ENCODE measurements at places on chromosomes 16 and 17.

GRCh38 chr17:75640556-75641119, 7.4 kb downstream of the SMIM5 start:
- DNase-seq = no peak

GRCh38 chr16:70430667-70431536, 8.0 kb downstream of the ST3GAL2 start:
- DNase-seq = no peak

DNA sequence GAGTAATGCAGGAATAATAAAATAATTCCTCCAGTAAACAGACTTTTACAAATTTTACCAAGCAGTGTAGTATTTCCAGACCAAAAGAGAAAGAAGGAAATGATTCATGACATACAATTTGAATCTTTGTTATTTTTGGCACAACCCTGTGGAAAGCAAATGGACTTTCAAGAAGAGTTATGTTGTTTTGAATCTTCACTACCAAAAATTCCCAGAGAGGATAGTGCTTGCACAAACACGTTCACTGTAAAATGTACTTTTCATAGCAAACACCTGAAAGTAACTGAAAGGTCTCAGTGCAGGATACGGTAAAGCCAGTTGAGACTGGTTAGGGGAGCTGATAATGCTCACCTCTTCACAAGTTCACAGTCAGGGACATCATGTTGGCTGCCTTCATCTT, 107.1 kb downstream of the USP22 start:
- DNase-seq = no peak

DNA sequence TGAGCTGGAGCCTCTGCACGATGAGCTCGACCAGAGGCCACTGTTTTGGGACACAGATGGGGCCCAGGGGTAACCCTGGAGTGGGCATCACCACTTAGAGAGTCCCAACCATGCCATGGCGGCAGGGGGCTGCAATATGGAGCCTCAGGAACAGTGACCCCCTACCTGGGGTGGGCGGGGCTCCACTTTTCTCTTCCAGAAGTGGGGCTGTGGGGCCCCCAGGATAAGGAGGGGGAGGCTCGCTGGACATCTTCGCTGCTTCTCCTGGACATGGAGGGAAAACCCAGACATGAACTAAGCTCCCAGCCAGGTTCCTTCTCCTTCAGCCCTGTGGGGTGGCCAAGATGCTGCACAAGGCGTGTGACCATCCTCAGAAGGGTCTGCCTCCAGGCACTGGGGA, 24.7 kb downstream of the CDIP1 start:
- no peak for DNase-seq

DNA sequence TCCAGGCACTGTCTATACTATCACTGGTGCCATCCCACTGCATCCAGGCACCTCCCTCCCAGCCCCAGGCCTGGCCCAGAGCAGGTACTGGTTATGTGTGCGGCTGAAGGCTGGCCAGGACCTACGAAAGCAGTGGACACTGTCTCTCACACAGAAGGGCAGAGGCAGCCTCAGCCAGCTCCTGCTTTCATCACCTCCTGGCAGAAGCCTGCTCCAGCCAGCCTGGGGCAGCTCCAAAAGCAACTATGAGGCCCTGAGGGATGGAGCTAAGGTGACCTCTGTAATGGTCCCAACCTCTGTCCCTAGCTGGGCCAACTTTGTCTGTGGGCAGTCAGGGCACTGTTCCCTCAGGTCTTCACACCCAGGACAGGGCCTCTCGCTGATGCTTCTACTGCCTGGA, 18.8 kb downstream of the HSD11B2 start:
- no peak for DNase-seq

DNA sequence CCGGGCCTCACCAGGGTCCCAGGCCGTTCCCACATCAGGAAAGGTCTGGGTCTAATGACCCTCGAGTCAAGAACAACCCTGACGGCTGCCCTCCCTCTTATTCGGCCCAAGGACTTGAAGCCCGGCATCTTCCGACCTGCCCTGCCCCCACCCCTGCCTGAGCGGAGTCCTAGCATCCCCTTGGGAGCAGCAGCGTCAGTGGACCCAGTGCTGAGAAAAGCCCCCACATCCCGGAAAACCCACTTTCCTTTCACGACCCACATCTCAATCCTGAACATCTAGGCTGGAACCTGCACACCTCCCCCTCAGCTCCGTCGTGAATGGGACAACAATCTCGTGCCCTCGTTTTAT, 769 bp downstream of the TMEM88 start:
- no peak for DNase-seq

DNA sequence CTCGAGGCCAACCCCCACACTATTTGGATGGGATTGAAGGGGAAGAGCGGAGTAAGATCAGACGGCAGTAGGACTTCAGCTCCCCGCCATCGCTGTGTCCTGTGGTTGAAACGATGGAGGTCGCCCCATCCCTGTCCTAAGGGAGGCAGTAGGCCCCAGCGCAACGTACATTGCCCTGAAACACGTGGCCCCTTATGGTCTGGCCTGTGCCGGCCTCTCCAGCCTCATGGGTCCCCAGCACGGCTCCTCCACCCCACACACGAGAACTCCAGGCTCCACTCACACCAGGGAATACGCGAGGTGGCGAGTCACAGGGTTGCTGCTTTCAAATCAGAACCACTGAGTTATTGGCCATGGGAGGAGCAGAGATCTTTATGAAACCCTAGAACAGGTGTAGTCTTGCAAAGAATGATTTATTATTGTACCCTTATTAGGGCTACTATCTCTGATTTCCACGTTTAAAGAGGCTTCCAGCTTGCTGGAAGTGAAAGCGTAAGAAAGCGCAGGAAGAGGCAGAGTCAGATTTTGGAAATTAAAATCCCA, 669 bp upstream of the DCTPP1 start:
- DNase-seq = no peak

GRCh38 chr17:39973496-39973895, 7.1 kb upstream of the PSMD3 start:
- no peak for DNase-seq

DNA sequence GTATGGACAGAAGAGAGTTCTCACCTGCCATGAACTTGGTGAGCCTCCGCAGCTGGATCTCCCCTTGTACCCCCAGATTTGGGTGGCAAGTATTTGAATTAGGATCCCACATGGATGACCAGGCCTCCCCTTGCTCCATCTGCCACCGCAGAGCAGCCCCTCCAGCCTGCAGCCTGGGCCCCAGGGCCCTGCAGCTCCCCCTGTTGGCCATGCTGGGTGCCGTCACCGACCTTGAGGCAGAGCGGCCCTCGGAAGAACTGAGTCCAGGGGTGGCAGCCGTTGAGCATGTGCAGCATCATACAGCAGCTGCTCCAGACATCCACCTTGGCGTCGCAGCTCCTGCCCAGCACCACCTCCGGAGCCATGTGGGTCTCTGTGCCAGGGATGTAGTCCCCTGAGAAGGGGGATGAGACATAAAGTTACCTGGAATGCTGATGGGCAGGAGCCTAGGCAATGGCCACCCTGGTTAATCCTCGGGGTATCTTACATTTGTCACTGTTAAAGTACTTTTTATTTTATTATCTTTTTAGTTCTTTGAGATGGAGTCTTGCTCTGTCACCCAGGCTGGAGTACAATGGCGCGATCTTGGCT, 9.0 kb upstream of the SPATA32 start:
- DNase-seq = no peak

DNA sequence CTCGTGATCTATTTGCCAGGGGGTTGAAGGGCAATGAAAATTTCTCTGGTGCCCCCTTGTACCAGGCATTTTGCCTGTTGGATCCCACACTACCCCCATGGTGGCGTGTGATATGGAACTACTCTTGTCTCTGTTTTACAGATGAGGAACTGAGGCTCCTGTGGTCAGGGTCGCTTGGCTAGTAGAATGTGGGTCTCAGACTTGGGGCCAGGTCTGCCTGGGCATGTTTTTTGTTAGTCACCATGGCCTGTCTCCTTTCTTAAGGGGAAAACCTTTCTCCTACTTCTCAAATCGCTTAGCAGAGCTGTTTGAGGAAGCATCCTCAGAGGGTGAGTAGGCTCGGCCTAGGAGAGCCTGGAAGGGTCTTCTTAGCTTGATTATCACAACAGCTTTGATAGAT, 51.2 kb downstream of the CLEC16A start:
- no peak for DNase-seq

- DNase-seq = no peak
Measured at GRCh38 chr16:50861451-50861850, 119.6 kb downstream of the CYLD start.

- DNase-seq = no peak
Measured at GRCh38 chr17:63838631-63839171, 3.8 kb downstream of the SMARCD2 start.

- DNase-seq = no peak
Measured at GRCh38 chr17:4632581-4632920, 8.9 kb downstream of the ALOX15 start.

DNA sequence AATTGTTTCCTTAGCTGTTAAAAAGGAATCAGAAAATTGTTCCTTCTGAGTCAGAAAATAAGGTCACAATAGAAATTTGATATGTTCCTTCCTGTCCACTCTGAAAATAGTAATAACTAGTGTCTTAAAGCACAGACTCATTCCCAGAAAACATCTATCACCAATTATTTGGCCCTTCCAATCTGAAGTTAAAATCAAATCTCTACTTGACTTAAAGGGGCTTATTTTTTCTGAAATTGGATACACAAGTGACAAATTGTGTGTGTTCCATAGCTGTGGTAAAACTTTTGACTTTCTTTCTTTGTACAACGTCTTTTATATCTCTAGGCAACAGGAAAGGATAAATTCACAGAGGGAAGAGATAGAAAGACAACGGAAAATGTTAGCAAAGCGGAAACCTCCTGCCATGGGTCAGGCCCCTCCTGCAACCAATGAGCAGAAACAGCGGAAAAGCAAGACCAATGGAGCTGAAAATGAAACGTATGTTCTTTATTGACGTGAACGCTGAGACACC, 54.5 kb upstream of the MRC2 start:
- DNase-seq = no peak

DNA sequence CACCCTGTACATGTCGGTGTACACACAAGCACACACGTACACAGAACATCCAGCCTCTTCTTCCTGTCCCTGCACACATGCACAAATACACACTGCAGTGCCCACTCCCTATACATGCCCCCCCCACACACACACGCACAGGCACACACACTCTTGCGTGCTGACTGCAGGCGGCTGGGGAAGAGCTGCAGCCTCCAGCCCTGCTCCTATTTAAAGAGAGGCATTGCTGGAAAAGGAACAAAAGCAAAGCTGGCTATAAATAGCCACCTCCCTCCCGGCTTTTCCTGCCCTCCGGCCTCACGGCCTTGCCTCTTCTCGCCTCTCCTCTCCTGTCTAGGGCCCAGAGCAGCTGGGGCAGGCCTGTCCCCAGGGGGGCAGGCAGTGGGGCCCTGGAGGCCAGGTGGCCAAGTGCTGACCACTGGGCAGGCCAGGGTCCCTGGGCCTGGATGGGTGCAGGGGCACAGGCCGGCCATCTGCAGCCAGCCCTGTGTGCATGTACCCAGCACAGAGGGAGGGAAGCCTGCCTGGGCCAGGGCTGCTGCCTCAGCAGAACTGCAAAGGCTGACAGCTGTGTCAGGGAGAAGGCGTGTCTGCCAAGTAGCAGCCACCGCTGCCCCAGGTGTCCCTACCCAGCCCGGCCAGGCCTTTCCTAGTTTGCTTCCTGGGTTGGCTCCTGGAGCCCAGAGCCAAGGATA, 25.4 kb downstream of the RTN4RL1 start:
- no peak for DNase-seq

DNA sequence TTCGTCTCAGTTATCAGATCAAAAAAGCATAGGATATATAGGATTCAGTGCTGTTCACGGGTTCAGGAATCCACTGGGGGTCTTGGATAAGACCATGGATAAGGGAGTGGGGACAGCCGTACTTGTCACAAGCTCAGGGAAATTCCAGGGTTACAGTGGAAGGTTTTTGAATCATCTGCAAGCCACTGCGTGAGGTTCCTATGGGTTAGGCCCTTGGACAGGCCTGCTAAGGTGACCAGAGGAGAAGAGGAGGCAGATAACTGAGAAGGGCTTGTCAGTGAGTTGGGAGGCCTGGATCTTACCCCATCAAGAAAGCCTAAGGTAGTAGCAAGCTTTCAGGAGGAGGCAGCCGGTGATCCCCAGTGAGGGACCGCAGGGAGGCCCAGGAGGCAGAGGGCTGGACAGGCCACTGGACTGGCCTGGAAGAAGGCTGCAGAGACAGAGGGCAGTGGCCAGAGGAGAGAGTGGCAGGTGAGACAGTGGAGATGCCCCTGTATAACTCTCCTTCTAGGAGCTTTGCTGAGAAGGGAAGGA, 27.3 kb downstream of the NGFR start:
- DNase-seq = no peak

- no peak for DNase-seq
Measured at GRCh38 chr17:76171706-76172105, 30.7 kb upstream of the FOXJ1 start.

GRCh38 chr17:57644326-57644725, 100.8 kb downstream of the CCDC182 start:
- DNase-seq = no peak

DNA sequence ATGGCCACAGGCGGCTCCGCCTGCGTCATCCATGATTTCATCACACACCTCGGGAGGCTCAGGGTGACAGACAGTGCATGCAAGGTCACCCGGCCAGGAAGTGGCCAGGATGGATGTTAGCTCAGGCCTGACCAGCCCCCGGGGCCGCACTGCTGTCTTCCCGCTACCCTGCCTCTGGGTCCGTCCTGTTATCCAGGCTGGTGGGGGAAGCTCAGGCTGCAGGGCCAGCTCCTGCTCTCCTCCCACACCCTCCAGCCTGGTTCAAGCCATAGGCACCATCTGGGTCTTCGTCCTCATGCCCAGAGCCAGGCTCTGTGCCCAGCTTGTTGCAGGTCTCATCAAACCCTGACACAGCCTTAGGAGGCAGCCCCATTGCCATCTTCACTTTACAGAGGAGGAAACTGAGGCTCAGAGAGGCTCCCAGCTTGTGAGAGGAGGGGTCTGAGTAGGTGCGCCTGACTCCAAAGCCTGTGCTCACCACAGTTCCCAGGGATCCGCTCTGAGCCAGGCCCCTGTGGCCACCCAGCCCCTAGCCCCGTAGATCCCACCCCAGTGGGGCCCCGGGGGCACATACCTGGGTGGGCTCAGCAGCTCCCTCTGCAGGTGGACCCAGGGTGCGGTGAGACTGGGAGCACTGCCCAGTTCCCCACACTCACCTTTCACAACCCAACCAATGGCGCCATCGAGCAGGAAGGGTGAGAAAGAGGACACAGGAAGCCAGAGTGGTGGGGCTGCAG, 412 bp upstream of the ADGRG3 start:
- no peak for DNase-seq

DNA sequence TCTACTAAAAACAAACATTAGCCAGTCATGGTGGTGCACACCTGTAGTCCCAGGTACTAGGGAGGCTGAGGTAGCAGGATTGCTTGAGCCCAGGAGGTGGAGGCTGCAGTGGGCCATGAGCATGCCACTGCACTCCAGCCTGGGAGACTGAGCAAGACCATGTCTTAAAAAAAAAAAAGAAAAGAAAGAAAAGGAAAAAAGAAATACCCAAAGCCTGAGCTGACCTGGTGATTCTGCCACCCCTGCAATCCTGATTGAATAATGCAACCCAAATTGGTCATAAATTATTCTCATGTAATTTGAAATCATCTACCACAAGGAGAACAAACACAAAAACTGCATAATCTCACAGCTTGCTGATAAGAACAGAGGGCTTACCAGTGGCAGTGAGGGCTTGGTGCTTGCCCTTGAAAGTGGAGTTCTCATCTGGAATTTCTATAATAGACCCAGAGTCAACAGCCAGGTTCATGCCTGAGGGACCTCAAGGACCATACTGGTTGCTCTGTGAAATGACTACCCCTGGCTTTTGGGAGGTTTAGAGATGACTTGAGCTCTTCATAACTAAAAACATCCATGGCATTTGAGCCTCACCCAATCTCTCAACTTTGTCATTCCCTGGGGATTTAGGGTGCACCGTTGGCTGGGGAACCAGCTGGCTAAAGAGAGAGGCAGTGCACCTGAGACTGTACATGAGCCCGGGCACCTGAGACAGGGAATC, 35.4 kb upstream of the TMC5 start:
- no peak for DNase-seq

Measured in AG04449 (cell line).